Astrocyte of the spinal cord (primary cell): ENCODE measurements at places on chromosomes 2 and 18.

DNA sequence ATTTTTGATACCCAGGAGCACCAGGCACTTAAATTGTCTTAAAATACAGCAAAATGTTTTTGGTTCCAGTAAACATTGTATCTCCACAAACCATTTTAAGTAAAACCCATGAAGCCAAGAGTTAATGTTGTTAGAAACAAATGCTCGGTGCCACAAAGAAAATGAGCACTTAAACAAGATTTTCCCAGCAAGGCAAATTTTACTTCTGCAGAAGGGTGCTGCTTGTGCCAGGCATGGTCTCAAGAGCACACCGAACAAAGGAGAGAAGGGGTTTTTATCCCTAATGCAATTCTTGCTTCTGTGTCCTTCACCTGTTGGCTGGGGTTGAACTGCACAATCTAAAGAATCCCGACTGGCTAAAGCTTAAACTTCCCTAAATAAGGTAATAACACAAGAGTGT, 286.7 kb downstream of the ADCYAP1 start:
- no peak for DNase-seq

DNA sequence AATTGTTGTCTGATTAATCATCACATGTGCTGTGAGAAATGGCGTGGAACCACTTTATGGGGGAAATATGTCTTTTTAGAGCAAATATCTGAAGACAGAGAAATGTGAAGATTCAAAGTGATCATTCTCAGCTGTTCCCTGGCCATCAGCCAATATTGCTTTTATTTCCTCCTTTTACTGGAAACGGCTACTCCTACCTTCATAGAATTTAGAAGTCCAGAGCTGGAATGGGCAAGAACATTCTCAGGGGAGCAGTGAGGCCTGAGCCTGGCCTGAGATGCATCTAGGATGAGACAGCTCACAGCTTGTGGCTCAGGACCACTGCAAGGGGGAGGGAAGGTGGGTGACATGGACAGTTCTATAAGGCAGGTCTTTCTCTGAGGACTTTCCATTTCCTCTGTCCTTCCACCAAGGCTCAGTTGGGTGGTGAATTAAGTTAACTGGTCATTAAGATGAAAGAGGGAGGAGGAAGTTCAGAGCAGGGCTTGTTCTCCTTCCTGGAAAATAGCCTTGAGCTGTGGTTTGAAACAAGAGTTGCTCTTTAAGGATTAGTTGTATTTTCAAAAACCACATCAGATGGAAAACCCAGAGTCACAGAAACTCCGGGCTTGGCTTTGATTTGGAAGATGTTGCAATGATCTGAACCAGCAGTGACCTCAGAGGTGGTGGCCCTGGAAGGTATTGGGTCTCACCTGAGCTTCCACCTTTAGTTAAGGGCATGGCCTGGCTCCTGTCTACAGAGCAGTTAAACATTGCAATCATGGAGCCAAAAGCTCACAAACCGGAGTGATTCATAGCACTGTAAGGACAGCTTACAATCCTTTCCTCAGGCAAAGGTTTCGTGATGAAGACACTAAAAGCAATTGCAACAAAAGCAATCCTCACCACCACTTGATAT, 144.3 kb downstream of the VAPA start:
- peak; percentile 80 for DNase-seq

DNA sequence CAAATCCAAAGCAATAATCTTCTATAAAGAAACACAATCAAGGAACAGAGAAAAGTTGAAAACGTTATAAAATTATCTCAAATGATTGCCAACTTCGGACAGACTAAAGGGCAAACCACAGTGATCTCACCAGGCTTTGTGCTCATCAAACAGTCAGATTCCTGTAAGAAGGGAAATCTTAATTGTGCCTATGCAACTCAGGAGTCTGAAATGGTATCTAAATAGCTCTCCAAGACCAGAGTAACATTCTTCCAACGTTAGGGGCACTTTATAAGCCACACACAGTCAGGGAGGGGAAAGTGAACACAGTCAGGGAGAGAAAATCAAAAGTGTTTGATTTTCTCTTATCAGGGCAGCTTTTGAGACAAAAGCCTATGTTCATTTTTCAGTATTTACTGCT, 29.4 kb downstream of the PLEKHM3 start:
- DNase-seq, result peak; percentile 16

- DNase-seq, result no peak
Observed at GRCh38 chr2:23320058-23320457, 64.9 kb upstream of the KLHL29 start.

- DNase-seq, result no peak
Observed at GRCh38 chr2:206028101-206028500, 57.9 kb downstream of the INO80D start.

GRCh38 chr2:56505885-56506284, 322.1 kb downstream of the CCDC85A start:
- DNase-seq, result no peak

DNA sequence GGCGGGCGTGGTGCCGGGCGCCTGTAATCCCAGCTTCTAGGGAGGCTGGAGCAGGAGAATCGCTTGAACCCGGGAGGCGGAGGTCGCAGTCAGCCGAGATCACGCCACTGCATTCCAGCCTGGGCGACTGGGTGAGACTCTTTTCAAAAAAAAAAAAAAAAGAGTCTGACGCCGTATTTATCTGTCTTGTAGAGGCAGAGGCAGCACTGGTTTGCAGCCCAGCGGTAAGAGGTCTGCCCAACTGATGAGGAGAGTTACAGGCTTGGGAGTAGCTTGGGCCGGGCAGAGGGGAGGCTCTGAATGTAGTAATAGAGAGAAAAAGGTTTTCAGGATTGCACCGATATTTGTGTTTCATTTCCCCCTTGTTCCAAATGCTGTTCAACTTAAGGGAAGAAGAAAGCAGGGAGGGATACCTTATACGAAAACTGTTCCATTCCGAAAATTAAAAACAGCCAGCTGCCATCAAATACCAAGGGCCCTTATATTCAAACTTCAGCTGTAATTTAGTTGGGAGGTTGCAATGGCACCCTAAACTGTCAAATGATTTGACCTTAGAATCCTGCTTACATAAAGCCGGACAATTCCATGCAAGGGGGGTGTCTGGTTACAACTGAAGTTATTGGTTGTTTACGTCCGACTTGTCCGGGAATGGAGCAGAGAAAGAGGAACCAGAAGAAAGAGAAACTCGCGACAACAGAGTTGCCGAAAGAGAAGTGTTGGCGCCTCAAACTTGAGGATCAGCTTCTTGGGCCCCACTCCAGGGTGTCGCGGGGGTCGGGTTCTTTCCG, 9.2 kb upstream of the SP9 start:
- no peak for DNase-seq

DNA sequence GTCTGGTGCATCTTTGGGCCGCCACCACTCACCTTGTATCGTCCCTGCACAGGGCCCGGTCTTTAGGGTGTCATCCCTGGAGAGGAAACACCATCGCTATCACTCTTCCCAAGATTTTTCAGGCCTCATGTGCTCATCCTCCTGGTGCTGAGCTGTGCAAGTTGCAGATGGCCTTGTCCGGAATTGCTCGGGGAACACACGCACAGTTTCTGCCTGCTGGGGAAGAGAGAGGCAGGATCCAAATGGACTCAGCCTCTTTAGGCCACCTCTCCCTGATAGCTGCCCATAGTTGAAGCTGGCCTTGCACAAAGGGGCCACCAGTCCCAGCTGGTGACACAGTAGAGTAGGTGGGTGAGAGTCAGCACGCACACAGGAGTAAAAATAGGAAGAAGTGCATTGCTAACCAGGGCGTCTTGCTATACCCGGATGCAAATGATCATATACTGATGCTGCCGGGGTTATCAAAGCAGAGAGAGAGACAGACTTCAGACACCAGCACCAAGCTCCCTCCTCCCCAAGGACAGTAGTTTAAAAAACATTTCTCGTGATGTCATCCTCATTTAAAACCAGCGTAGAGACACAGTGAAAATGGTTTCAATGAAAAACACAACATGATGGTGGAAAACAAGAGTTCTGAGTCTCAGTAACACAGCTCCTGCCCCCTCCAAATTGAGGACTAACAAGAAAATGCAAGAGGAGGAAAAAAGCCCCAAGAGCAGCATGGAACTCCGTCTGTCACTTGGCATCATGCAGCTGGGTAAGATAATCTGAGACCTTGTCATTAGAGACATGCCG, 147.5 kb upstream of the NCK2 start:
- DNase-seq, result no peak

DNA sequence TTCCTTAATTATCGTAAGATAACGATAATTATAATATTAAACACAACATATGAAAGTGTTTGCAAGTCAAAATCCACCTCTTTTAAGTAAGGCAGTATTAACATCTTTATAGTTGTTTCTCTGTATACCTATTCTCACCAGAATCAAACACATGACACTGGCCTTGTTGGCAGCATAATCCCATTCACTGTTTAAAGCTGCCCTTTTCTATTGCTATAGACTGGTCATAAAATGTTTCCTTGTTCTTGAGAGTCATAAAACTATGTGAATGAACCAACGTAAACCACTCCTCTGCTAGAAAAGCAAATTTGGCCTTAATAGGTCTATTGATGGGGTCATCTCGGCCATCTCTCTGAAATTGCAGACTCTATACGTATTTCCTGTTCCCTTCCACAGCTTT, 293.1 kb downstream of the SLC8A1 start:
- DNase-seq, result no peak

- DNase-seq, result no peak
Observed at GRCh38 chr18:61820882-61821281, 71.9 kb downstream of the RNF152 start.

GRCh38 chr2:10546975-10547391, 98.9 kb upstream of the ODC1 start:
- DNase-seq, result no peak

GRCh38 chr2:40434731-40435271, 17.1 kb downstream of the SLC8A1 start:
- peak; percentile 91 for DNase-seq

- DNase-seq, result peak; percentile 90
Observed at GRCh38 chr2:45435316-45435715, 175.8 kb downstream of the SRBD1 start.

- no peak for DNase-seq
Observed at GRCh38 chr18:21242780-21243401, 859 bp downstream of the GREB1L start.

- DNase-seq, result no peak
Observed at GRCh38 chr2:147649998-147650397, 194.8 kb upstream of the ACVR2A start.

- DNase-seq, result no peak
Observed at GRCh38 chr2:3445891-3446290, 66.4 kb downstream of the TRAPPC12 start.

GRCh38 chr2:240528406-240529040, 29.3 kb downstream of the ANKMY1 start:
- DNase-seq, result no peak

DNA sequence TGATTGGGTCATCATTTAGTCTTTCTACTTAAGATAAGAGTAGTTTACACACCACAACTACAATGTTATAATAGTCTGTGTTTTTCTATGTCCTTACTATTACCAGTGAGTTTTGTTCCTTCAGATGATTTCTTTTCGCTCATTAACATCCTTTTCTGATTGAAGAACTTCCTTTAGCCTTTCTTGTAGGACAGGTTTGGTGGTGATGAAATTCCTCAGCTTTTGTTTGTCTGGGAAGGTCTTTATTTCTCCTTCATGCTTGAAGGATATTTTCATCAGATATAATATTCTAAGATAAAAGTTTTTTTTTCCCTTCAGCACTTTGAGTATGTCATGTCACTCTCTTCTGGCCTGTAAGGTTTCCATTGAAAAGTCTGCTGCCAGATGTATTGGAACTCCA, 38.0 kb upstream of the SLC16A14 start:
- DNase-seq, result no peak

GRCh38 chr2:100818606-100819369, 1.2 kb upstream of the NPAS2 start:
- peak; percentile 79 for DNase-seq

- no peak for DNase-seq
Observed at GRCh38 chr2:205914213-205915129, 171.5 kb downstream of the INO80D start.

- DNase-seq, result peak; percentile 47
Observed at GRCh38 chr2:217902379-217903141, 100.2 kb downstream of the TNS1 start.

DNA sequence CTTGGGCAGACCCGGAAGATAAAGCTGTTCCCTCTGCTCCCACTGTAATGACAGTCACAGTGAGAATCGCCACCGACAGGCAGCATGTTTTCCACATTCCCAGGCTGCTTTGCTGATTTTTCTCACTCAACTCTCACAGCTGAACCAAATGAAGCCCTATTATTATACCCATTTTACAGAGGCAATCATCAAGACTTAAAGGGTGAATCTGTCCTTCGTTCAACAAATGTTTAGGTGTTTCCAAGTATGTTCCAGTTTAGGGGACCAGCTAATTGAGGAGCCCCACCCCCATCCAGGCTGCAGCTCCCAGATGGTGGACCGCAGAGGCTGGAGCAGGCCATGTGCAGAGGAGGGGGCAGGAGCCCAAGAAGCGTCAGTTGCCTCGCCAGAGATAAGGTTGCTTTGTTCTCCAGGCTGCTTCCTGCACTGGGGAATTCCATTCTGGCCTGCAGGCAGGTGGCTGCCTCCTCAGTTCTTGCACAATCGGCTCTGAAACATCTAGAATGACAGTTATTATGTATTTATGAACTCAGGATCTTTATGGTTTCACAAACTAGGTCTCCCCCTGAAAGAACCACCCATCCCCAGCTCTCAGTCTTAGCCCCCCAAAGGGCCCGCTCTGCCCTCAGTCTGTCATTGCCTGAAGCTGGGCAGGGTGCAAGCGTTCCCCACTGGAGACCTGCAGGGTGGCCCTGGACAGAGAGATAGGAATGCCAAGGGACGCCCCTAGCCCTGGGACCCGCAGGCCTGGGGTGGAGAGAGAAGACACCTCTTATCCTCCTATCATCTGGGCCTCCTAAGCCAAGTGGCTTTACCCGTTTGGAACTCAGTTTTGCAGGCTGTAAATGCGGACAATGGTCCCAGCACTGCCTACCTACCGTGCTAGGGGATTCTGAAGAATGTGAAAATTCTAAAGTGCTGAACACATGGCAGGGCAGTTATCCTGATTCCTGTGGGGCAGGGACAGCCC, 49.1 kb upstream of the MYCN start:
- no peak for DNase-seq

GRCh38 chr2:10342245-10342951, 39.7 kb downstream of the HPCAL1 start:
- DNase-seq, result no peak

DNA sequence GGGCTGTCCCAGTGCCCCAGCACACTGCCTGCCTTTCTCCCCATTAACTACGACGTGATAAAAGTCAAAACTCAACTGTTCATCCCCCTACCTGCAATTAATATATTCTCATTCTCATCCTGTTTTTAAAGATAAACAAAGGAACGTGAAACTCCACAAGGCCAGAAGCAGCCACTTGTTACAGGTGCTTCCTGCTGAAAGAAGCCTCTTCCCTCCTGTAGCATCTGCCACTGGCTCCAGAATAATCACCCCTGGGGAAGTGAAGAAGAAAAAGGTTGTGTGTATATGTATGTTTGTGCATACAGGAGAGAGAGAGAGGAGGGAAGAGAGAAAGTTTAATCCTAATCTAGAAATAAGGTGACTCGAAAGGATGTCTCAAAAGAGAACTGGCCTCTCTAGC, 27.1 kb downstream of the KIAA2012 start:
- no peak for DNase-seq

DNA sequence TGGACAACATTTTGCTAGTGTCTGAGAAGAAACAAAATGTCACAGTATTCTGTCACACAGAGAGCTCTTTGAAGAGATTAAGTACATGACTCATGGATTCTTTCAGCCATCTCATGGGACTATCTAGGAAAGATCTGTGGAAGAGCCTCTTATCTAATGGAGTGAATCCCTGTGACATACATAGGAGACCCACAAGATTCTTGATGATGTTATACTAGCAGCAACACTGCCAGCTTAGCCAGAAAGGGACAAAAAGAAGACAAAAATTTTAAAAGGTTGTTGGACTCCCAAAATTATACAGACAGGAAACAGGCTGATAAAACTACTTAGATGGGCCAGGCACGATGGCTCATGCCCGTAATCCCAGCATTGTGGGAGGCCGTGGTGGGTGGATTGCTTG, 143.3 kb upstream of the MGAT5 start:
- no peak for DNase-seq
